ENCODE measurements at places on chromosomes 6 and 20.

- H3K27me3 ChIP-seq, result peaks cover 4% of the 10 kb centered on the region
- H3K4me3 ChIP-seq, result no peak overlapping the region
- H3K27ac ChIP-seq, result no peak overlapping the region
Observed at GRCh38 chr20:55173601-55174000, 698.2 kb downstream of the DOK5 start.

GRCh38 chr20:62826646-62827310 is 9.9 kb downstream of the COL9A3 start:
- H3K36me3 ChIP-seq, result no peaks in the 10 kb centered on the region
- no peak overlapping the region for H3K27ac ChIP-seq
- peaks cover 17% of the 10 kb centered on the region for H3K4me1 ChIP-seq
- H3K4me3 ChIP-seq, result no peak overlapping the region

GRCh38 chr6:63099772-63100459 is 111.4 kb upstream of the FKBP1C start:
- no peaks in the 10 kb centered on the region for H3K4me1 ChIP-seq
- H3K4me3 ChIP-seq, result no peak overlapping the region
- no peaks in the 10 kb centered on the region for H3K27me3 ChIP-seq

GRCh38 chr6:4870821-4871494 is 94.8 kb downstream of the CDYL start:
- peaks cover 49% of the 10 kb centered on the region for H3K4me1 ChIP-seq
- peak overlapping the region; percentile 79 for H3K27ac ChIP-seq
- no peak for DNase-seq
- no peaks in the 10 kb centered on the region for H3K36me3 ChIP-seq

GRCh38 chr6:147372806-147373205 is 135.7 kb upstream of the SAMD5 start:
- peaks cover 4% of the 10 kb centered on the region for H3K4me1 ChIP-seq
- no peak overlapping the region for H3K27ac ChIP-seq
- no peaks in the 10 kb centered on the region for H3K27me3 ChIP-seq
- no peak for DNase-seq

- no peaks in the 10 kb centered on the region for H3K36me3 ChIP-seq
- no peaks in the 10 kb centered on the region for H3K27me3 ChIP-seq
- no peak overlapping the region for H3K4me3 ChIP-seq
- no peak for DNase-seq
Observed at GRCh38 chr6:85462673-85463072, 12.8 kb downstream of the NT5E start.

- no peak overlapping the region for H3K4me3 ChIP-seq
- H3K27ac ChIP-seq, result no peak overlapping the region
- no peak for DNase-seq
Observed at GRCh38 chr6:71410681-71411080, 122.1 kb downstream of the OGFRL1 start.

GRCh38 chr6:123598011-123598410 is 38.7 kb downstream of the TRDN start:
- no peaks in the 10 kb centered on the region for H3K27me3 ChIP-seq
- H3K36me3 ChIP-seq, result no peaks in the 10 kb centered on the region
- DNase-seq, result no peak
- H3K4me1 ChIP-seq, result peaks cover 3% of the 10 kb centered on the region
- H3K4me3 ChIP-seq, result no peak overlapping the region
- no peak overlapping the region for H3K27ac ChIP-seq

- no peak for DNase-seq
- H3K27me3 ChIP-seq, result no peaks in the 10 kb centered on the region
- no peak overlapping the region for H3K27ac ChIP-seq
- peaks cover 8% of the 10 kb centered on the region for H3K4me1 ChIP-seq
- H3K36me3 ChIP-seq, result no peaks in the 10 kb centered on the region
- H3K4me3 ChIP-seq, result no peak overlapping the region
Observed at GRCh38 chr6:137970368-137970767, 103.3 kb downstream of the TNFAIP3 start.

GRCh38 chr20:15937179-15937578 is 636.1 kb downstream of the KIF16B start:
- H3K27me3 ChIP-seq, result no peaks in the 10 kb centered on the region
- DNase-seq, result no peak
- H3K4me1 ChIP-seq, result peaks cover 12% of the 10 kb centered on the region
- peaks cover 14% of the 10 kb centered on the region for H3K36me3 ChIP-seq
- H3K4me3 ChIP-seq, result no peak overlapping the region

All from WTC11 (cell line).